ENCODE measurements at places on chromosomes 16 and 17.

DNA sequence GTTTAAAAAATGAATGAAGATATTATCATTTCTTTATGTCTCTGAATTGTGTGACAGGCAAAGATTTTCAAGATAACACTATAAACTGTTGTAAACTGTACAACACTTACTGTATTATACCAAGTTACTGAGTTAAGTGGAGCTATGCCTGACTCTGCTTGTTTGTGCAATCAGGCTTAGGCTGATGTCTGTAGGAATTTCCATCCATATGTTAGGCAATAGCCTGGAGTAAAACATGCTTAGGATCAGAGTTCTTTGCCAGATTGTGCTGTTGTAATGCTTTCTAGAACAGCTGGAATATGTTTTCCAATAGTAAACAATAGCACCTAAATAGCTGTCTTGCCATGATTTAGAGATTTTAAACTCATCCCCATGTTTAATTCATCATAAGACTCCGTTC, 1496.7 kb downstream of the CDH11 start:
- no peak for DNase-seq

DNA sequence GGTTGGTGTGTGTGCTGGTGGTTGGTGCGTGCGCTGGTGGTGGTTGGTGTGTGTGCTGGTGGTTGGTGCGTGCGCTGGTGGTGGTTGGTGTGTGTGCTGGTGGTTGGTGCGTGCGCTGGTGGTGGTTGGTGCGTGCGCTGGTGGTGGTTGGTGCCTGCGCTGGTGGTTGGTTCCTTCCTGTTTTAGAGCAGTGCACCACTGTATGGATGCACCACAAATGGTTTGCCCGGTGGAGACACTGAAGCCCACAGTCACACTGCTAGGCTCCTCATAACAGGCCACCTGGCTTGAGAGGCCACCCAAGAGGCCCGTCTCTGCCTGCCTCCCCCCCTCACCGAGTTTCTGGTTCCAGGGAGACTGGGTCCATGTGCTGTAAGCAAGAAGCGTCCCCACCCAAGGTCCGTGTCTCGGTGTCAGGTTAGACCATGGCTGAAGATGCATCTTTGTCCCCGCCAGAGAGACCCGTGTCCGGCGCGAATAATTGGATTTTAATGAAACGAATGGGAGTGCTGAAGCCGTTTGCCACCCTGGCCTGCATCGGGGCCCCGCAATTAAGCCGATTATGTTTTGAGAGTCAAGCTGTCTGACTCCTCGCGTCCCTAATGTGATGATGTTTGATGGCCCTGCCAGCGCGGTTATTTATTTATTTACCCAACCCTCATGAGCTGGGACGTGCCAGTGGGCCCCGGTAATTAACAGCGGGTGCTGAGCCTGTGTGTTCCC, 161.3 kb upstream of the GSE1 start:
- DNase-seq: peak; percentile 90

DNA sequence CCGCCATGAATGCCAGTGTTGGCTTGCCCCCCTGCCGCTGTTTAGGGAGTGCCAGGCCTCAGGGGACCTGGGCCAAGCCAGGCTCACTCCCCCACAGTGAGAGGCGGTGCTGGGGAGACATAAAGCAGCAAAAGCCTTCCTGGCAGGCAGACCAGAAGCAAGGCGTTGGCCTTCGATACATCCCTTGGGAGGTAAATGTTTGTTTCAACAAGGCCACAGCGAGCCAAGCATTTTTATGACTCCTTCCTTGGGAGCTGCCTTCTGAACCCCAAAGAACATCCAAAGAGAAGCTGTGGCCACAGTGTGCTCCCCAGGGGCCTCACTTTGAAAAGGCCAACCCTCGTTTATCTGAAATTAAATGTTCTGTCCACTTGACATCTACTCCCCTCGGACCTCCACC, 119.7 kb upstream of the CIBAR2 start:
- no peak for DNase-seq

- no peak for DNase-seq
Measured at GRCh38 chr17:13030056-13030455, 12.2 kb upstream of the ELAC2 start.

DNA sequence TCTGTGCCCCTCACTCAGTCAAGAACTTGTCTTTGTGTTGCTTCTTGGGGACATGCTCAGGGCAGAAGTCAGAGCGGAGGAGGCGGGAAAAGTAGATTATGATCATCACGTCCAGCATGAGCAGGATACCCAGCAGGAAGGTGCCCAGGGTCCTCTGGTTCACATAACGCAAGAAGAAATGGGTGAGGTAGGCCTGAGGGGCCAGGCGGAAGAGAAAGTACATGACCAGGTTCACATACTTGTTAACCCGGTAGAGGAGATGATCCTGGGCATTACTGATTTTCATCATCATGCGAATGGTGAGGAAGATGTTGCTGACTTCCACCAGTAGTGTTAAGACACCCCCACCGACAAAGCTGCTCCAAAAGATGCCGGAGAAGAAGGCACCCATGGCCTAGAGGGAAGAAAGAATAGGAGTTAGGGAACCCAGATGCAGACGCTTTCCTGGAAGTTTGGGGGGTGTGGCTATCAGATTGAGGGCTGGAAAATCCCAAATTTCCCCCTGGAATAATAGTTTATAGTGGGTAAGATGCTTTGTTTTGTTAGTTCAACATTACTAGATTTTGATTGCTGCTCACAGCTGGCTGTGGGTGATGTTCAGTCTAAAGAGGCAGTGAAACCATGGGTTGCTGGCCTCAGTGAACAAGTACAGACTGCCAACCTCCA, 1.4 kb downstream of the TLCD1 start:
- no peak for DNase-seq

- DNase-seq: no peak
Measured at GRCh38 chr17:65297384-65297783, 160.2 kb downstream of the RGS9 start.

DNA sequence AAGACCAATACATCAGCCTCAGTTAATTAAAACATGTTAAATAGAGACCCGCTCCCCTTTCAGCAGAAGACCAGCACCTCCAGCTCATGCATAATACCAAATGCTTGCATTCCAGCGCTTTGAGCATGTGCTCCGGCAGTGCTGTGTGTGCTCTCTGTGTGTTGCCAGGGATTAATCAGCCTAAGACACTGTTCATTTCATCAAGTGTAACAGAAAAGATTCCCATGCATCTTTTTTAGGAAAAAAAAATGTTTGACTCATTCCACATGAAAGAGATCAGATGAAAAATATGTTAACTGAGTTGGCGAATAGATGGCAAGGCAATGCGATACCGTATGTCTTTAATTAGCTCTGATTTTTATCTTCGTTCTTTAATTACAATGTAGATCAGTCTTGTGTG, 187.6 kb downstream of the RPTOR start:
- no peak for DNase-seq

DNA sequence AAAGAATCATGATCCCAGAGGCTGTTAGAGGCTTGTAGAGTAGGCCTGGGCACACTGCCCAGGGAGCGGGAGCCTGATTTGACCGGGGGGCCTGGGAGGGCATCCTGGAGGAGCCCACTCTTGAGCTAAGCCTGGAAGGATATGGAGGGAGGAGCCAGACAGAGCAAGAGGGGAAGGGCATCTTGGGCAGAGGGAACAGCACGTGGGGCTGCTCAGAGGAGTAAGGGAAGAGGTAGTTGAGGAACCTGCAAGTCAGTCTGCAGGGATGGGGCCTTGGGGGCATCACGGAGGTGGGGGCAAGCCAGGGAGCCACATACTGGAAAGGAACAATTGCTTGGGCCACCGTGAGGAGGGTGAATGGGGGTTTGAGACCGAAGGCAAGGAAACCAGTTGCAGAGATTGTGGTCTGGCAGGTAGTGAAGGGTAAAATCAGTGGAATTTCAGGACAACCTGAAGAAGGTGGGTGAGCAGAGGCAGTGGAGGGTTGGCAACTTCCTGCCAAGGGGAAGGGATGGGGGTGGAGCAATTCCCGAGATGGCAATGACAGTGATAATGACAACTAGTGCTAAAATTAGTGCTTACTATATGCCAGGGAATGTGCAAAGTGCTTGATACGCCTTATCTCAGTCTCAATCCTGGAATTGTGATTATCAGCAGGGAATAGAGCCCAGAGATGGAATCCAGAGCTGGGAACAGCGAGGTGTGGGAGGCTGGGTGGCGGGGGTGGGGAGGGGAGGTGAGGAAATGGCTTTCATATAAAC, 9.7 kb upstream of the RAI1 start:
- DNase-seq: no peak

Data from NCI-H524 treated with DMSO at 0.1 percent for 48 hours (cell line).